ENCODE measurements at places on chromosomes 1 and 21. TPM values are rescaled to one million over a fixed set of nuclear protein-coding genes. Genes with fewer than 3 reads are reported as not detected.

DNA sequence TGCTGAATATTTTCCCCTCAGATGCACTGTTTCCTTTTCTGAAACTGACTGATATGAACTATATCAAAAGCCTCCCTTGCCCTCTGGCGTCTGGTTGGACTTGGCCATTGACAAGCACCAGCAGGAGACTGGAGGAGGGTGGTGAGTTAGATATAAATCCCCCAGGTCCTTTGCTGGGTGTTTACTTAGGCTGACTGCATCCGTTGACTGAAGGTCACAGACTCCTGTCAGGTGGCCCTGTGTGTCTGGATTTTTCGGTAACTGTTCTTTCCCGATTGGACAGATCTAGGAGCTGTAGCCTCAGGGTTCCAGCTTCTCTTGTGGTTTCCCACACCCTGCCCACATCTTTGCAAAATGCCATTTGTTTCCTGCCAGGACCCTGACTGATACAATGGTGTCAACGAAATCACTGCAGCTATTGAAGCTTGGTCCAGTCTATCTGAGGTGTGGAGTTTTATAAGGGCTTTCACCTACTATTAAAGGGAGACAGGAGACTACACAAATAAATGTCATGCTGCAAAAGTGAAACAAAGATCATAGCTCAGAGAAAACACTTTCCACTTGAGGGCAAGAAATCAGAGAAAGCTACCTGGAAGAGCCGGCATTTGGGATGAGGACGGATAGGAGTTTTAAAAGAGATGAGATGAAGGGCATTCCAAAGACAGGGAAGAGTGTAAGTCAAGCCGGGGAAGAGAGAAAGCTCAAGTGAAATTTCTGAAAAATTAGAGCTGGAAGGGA, 1.5 kb upstream of the MAGI3 start:
- no peak for DNase-seq

GRCh38 chr1:17438318-17439249, 893 bp downstream of the RCC2 start:
- DNase-seq: peak; percentile 23

- DNase-seq: no peak
Measured at GRCh38 chr1:203100516-203100869, 14.7 kb upstream of the MYOG start.

DNA sequence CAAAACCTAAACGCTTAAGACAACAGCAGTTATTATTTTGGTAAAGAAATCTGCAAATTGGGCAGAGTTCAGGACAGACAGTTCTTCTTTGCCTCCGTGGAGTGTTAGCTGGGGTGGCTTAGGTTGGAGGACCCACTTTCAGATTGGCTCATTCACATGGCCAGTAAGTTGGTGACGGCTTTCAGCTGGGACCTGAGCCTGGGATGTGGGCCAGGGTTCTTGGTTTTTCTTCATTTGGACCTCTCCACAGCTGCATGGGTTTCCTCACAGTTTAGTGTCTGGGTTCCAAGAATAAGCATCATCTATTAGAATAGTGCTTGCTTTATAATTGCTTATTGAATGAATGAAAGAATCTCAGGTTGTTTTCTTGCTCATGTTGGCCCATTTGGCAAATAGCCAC, 72.2 kb downstream of the ATF6 start:
- no peak for DNase-seq

DNA sequence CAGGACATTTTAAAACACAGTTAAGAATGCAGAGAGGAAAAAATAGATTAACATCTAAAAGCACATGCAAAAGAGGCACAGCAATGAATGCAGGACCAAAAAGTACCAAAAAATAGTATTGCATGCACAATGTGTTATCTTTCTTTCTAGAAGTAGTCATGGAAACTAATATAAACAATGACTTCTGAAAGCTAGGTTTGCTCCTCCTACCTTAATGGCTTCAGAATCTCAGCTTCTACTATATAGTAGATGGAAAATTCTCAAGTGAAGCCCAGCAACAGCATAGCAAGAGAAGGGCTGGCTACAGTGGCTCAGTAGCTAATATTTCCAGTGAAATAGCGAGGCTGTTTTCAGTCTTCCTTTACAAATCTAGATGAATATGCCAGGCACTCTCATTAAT, 125.1 kb downstream of the CRB1 start:
- DNase-seq: no peak

- DNase-seq: no peak
Measured at GRCh38 chr1:223620297-223620897, 45.1 kb downstream of the CAPN8 start.

DNA sequence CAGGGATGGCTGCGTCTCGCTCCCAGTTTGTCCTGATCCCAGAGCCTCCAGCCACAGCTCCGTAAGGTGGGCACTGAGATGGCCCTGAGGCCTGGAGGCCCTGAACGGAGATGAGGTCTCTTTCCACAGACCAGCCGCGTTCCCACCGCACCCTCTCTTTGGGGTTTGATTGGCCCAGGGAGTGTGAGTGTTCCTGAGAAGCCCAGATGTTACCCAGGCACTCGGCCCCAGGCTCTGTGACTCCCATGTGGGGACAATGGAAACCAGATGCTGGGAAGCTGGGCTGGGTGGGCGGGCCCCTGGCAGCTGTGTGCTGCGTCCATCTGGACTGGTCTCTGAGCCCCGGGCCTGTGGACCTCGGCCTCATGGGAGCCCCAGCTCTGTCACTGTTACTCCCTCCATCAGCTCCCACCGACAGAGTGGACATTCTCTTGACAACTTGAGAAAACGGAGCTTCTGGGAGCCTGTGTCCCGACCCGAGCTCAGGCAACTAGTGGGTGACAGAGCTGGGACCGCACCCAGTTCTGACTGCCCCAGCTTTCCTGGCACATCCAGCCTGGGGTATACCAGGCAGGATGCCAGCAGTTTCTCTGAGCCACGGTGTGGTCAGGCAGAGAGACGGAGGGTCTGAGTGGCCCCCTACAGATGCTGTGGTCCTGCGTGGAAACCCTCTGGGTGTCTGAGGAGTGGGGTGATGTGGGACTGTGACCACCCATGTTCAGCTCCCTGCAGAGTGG, 9.8 kb upstream of the COL6A1 start:
- DNase-seq: no peak

GRCh38 chr1:224534731-224535130, 81.4 kb upstream of the CNIH3 start:
- no peak for DNase-seq

GRCh38 chr1:205205055-205205454, 6.4 kb downstream of the DSTYK start:
- DNase-seq: no peak

- DNase-seq: no peak
Measured at GRCh38 chr1:7810395-7810794, 26.3 kb downstream of the PER3 start.

DNA sequence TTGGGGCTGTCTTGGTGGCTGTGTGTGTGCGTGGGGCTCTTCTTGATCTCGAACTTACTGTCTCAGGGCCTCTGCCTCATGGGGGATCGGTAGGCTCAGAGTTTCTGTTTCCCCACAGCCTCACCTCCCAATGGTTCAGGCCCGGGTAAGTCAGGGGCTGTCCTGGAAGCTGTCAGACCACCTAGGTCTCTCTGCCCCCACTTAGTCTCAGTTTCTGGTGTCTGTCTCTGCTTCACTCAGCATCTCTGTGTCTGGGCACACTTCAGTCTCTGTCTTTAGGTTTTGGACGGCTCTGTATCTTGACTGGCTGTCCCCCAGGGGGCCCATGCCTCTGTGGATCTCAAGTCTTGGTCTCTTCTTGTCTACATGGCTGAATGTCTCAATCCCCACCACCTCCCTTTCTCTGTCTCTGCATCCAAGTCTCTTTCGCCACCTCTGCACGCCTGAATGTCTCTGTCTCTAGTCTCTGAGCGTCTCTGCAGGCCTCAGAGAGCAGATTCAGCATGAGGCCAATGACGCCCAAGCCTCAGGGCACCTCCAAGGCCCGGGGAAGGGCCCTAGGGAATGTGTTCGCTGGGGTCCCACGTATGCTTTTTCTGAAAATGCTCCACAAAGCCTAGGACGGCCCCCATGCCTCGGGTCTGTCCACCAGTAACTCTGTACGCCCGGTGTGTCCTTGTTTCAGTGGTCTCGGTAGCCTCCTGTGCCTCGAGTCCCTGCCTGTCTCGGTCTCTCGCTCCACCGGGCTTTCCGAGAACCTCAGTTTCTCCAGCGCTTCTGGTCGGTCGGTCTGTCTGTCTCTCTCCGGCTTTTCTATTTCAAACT, 818 bp downstream of the FHL3 start:
- no peak for DNase-seq

DNA sequence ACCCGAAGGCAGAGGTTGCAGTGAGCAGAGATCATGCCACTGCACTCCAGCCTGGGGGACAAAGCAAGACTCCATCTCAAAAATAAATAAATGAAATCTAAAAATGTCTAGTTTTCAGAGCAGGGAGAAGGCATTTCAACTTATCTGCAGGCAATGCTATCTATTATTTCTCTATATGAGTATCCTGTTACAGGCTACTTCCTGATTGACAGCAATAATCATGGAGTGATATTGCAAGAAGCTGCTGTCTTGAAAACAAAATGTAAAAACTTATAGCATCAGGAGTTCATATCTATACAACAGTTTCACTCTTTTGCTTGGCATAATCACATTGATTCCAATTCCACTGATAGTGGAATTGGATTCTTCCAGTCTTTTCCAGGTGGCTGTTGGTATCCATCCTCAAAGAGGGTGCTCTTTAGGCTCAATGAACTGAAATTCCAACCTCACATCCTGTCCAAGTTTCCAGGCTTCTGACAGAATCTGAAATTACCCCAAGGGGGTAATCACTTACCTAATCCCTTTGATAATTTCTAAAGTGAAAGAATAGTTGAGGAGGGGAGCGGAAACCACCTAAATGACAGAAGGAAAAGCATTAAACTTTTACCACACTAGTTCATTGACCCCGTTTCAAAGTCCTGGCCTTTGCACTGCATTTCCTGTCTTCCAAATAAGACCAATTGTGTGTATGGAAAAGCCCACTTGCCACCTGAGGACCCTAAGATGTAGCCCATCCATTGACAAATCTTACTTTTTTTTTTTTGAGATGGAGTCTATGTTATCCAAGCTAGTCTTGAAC, 107.6 kb downstream of the GLUL start:
- no peak for DNase-seq

DNA sequence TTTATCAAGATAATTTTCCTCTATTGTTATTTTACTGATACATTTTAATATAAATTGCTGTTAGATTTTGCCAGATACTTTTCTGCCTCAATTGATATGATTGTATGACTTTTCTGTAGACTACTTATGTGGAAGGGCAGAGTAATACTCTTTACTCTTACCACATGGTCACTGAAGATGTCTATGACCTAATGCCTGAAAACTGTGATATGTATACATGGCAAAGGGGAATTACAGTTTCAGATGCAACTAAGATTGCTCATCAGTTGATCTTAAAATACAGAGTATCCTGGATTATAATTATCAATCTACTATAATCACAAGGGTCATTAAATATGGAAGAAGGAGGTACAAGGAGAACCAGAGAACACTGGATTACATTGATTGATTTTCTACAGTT, 1528.0 kb downstream of the BRINP3 start:
- no peak for DNase-seq

- DNase-seq: no peak
Measured at GRCh38 chr1:233252441-233252840, 43.1 kb downstream of the PCNX2 start.

DNA sequence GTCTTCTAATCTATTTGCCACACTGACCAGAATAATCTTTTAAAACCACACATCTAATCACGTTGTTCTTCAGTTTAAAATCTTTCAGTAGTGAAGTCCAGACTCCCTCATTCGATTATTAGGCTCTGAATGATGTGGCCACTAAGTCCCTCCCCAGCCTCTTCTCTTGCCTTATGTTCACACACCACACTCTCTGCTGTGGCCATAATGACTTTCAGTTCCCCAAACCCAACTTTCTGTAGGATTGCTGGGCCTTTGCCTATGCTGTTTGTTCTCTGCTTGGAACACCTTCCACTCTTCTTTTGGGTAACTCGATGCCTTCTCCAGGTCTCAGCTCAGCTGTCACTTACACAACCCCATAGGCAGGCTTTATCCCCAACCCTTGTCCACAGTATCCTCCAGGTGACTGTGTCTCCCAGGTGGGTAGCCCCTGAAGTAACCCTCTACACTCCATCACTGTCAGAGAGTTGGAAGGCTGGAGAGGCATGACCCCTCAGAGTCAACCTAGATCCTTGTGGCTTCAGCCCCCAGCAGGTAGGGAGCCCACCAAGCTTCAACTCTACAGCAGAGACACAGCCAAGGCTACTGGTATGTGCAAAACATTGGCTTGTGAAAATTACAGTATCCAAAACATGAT, 8.4 kb upstream of the SLC37A1 start:
- DNase-seq: no peak

DNA sequence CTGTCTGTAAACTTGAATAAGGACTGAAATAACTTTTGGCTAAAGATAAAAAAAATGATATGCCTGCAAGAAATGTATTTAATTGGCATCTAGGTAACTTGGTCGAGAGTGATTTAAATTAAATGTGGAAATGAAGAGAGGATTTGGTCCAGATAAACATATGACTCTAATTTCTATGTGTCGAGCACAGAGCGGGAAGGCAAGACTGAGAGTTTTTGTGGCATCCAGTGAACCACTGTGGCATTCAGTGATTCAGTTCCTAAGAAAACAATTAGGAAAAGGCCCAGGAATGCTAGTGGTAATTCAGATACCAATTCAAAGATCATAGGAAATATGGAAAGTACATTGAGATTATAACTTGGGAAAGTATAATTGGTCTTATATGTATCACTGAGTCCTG, 39.6 kb downstream of the PDE4B start:
- no peak for DNase-seq

DNA sequence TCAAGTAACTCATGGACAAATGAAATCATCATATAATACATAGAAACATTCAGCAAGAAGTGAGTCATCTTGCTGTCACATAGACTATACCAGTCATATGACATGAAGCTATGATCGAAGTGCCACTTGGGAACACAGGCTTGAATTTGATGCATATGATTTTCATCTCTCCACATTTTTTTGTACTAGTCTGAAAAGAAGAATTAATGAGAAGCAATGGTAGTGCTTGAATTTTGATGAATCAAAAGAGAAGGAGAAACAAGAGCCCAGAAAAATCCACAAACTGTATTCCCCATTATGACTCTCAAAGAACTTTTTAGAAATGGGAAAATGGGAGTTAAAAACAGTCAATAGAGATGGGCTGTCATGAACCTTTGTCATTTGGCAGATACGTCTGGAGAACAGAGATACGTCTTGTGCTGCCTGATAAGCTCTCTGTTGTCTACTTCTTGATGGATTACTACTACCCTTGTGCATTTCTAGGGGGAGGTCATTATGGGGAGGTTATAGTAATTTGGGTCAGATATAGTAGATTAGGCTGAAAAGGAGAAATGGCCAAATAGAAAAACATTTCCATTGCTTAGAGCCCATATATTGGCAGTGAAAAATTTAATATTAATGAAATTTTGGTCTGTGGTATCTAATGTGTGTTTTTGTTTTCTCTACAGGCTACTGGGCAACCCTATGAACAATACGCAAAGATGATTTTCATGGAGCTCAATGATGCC, 8.0 kb upstream of the LEPR start:
- no peak for DNase-seq

- no peak for DNase-seq
Measured at GRCh38 chr1:23646541-23646940, 45.1 kb upstream of the RPL11 start.

GRCh38 chr1:76727520-76727919, 139.8 kb upstream of the ST6GALNAC5 start:
- DNase-seq: no peak

Gene CELF3
- not detected for total RNA-seq

Gene LORICRIN
- total RNA-seq: not detected

Gene CD1E
- total RNA-seq: not detected

Gene VWA5B1
- not detected for total RNA-seq

Gene PSRC1
- total RNA-seq: 2.4 TPM

Gene TNNT2
- 0.21 TPM for total RNA-seq

Gene HFM1
- 1.4 TPM for total RNA-seq

Gene ADCY10
- 0.54 TPM for total RNA-seq

Gene ITLN2
- not detected for total RNA-seq

Gene ADGRL4
- 15.8 TPM for total RNA-seq

Gene KRTAP22-1
- not detected for total RNA-seq

Data from thoracic aorta (tissue), 2 donors.